ENCODE measurements at places on chromosomes 5 and 9. TPM values are rescaled to one million over a fixed set of nuclear protein-coding genes. Genes with fewer than 3 reads are reported as not detected.

DNA sequence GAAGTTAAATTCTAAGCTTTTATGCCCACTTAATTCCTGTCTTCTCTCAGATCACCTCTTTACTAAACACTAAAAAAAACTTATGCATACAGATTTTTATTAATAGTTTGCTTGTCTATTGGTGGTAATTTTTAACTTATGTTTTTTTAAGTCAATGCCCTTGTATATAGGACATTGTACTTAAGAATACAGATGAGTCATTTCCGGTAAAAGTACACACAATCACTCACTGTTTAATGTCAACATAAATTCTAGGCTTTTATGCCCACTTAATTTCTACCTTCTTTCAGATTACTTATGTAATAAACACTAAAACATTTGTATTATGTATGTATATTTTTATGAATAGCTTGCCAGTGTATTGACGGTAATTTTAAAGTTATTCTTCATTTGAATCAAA, 872.8 kb upstream of the CDH9 start:
- no peak for DNase-seq
- H3K27ac ChIP-seq = no peak overlapping the region
- H3K4me1 ChIP-seq = no peaks in the 10 kb centered on the region
- no peaks in the 10 kb centered on the region for H3K36me3 ChIP-seq
- H3K4me3 ChIP-seq = no peak overlapping the region

GRCh38 chr5:136228136-136228757, 35.3 kb upstream of the SMIM32 start:
- H3K27ac ChIP-seq = no peak overlapping the region
- no peaks in the 10 kb centered on the region for H3K4me1 ChIP-seq
- no peak for DNase-seq

DNA sequence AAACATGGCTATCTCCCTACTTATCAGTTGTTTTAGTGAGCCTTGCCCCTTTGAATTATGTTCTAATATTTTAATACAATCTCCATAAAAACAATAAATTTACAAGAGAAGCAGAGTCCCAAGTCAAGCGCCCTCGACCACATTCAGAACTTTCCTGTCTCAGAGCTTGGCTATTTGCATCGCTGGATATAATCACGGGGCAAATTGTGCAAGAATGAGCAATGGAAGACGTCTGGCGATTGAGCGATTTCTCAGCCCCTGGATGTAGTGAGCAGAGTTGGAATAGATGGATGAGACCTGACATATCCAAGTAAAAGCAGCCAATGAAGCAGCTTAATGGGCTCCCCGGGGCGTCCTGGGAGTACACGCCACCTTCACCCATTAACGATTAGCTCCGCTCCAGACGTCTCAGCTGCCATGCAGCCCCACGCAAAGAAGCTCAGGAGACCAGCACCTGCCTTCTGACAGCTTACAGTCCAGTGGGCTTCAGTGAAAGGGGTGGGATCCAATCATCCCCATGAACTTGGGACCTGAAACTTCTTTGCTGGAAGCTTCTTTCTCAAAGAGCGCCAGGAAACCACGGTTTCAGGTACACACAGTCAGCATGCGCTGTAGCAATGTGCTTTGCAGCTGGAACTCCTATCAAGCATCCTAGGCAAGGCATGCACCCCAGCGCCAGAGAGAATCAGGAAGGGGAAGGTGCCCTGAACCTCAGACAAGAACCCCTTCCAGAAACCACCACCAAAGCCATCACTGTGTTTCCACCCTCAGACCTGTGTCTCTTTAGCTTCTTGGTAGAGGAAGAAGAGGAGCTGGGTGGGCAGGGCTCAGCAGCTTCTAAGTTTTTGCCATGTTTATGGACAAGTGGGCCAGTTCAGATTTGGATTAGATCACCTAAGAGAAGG, 92.0 kb upstream of the IRX4 start:
- peaks cover 4% of the 10 kb centered on the region for H3K4me1 ChIP-seq
- H3K27me3 ChIP-seq = no peaks in the 10 kb centered on the region
- no peaks in the 10 kb centered on the region for H3K36me3 ChIP-seq
- no peak for DNase-seq

- H3K27ac ChIP-seq = no peak overlapping the region
- no peaks in the 10 kb centered on the region for H3K27me3 ChIP-seq
- no peaks in the 10 kb centered on the region for H3K4me1 ChIP-seq
- H3K4me3 ChIP-seq = no peak overlapping the region
- H3K36me3 ChIP-seq = no peaks in the 10 kb centered on the region
- no peak for DNase-seq
Measured at GRCh38 chr5:9716838-9717281, 86.7 kb upstream of the TAS2R1 start.

DNA sequence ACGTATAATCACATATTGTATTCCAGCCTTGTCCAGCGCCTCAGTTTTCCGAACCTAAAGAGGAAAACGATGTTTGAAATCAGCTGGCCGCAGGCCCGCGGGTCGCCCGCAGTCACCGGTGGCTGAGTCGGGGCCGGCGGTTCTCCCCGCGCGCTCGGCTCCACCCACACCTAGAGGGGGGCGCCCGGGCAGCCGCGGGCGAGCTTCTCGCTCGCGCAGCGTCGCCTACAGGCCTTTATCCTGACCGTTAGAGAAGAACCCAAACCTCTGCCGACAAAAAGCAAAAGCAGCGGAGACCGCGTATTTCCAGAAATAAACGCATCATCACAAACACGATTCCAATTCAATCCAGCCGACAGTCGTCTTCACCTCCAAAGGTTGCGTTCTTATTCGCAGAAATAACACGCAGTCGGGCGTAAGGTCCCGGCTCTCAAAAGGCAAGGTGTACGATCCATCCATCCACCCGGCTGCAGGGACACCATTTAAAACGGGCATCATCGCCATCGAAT, 725 bp upstream of the NIPBL start:
- peak overlapping the region; percentile 71 for H3K4me3 ChIP-seq
- peak; percentile 78 for DNase-seq
- H3K27me3 ChIP-seq = no peaks in the 10 kb centered on the region
- no peaks in the 10 kb centered on the region for H3K36me3 ChIP-seq

DNA sequence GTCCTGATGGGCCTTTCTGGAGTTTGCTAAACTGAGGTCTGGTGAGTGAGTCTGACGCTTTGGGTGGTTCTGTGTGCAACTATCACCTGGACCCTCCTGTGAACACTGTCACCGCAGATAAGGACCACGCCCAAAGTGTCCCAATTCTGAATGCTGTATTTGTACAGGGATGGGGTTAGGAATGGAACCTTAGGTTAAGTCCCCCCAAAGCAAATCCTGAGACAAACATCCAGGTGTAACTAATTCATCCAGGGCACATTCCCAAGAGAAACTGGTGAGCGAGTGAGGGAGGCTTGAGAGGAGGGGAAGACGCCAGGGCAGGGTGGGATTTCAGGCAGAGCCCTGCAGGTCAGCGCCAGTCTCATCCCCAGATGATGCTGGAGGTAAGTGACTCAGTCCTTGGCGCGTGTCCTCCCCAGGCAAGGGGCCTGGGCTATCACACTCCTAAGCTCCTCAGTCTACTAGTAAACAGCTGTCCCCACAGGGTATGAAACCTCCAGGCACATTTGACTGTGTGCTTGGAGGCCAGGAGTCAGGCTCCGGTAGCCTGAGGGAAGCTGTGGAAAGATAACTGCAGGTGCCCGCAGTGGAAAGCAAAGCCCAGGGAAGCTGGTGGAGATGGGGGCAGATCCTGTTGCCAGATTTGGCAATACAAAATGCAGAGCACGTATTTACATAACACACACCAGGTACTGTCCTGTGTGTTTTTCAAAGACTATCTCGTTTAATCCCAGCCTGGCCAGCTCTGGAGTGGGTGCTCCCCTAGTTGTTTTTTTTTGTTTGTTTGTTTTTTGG, 66.7 kb downstream of the IL6ST start:
- H3K4me3 ChIP-seq = no peak overlapping the region
- no peak overlapping the region for H3K27ac ChIP-seq
- no peaks in the 10 kb centered on the region for H3K27me3 ChIP-seq
- H3K36me3 ChIP-seq = no peaks in the 10 kb centered on the region
- no peaks in the 10 kb centered on the region for H3K4me1 ChIP-seq

DNA sequence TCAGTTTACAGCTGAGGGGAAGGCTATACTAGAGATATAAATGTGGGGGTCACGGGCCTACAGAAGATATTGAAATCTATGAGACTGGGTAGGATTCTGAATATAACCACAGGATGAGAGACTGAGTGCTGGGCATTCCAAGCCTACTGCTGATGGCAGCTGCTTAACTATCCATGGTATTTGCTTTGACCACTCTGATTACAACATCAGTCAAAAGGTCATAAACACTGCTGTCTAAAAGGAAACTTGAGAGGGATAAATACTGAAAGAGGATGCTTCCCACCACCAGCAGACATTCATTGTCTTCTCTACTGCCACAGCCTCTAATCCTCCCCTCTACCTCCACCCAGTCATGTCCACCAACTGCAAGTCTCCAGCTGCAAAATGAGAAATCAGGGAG, 3.8 kb downstream of the ZNF622 start:
- no peak for DNase-seq
- no peak overlapping the region for H3K4me3 ChIP-seq
- peaks cover 76% of the 10 kb centered on the region for H3K4me1 ChIP-seq

Gene FGF18
- not detected for total RNA-seq

Gene CYSRT1
- not detected for total RNA-seq

Data from body of pancreas (tissue), 4 donors.